ENCODE measurements at places on chromosomes 13 and 19. TPM values are rescaled to one million over a fixed set of nuclear protein-coding genes. Genes with fewer than 3 reads are reported as not detected.

DNA sequence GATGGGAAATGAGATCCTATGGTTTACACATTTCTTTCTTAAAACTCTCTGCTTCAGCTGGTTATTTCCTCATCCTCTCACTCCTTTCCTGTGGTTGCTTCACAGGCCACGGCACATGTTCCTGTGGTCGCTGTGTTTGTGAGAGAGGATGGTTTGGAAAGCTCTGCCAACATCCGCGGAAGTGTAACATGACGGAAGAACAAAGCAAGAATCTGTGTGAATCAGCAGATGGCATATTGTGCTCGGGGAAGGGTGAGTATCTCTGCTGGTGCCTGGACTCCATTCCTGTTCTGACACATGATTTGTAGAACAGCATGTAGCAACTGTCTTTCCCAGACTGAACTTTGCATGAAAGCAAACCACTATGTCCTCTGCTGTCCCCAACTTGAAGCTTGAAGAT is 254.2 kb downstream of the ITGBL1 start:
- DNase-seq = no peak

DNA sequence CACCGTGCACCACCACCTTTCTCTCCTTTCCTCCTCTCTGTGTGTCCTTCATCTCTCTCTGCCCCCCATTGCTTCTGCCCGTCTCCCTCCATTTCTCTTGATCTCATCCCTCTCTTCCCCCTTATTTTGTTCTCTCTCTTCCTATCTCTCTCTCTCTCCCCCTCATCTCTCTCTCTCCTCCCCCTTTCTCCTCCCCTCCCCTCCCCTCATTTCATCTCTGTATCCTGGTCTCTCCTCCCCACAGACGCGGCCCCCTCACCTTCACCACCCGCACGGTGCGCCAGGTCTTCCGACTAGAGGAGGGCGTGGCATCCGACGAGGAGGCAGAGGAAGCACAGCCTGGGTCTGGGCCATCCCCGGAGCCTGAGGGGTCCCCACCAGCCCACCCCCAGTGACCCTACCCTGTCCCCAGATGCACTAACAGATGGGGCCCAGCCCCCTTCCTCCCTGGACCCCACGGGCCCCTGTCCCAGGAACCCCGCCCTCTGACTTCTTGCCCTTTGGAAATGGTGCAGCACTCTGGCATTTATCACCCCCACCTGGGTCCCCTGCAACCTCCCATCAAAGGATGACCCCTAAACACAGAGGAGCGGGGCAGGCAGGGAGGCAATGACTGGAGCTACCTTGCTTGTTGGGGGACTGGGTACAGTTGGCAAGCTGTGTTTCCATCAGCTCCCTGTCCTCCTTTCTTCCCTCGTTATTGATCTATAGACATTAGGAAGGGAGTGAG is 19.6 kb downstream of the KCNC3 start:
- DNase-seq = no peak

GPR4 gene
- 4.8 TPM for total RNA-seq

DNA sequence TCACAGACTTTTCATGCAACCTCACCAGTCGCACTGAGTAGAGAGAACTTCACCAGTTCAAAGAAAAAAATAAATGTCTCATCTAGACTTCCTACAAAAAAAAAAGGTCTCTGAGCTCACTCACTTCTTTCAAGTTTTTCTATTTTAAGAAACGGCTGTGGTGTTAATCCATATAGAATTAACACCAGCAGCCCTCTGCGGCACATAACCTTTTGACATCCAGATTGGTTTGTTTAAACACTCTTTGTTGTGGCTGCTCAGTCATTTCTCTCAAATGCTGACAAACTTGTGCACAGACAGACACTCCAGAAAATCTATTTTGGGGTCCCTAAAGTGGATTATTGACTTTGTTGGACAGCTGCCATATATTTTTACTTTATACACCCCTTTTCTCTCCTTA is 874.9 kb downstream of the EFNB2 start:
- DNase-seq = no peak

ZNF98 gene
- total RNA-seq = 0.55 TPM

ARHGAP45 gene
- 6.0 TPM for total RNA-seq

GRCh38 chr19:1474011-1474764 is 4.8 kb downstream of the C19orf25 start:
- peak; percentile 67 for DNase-seq

DNA sequence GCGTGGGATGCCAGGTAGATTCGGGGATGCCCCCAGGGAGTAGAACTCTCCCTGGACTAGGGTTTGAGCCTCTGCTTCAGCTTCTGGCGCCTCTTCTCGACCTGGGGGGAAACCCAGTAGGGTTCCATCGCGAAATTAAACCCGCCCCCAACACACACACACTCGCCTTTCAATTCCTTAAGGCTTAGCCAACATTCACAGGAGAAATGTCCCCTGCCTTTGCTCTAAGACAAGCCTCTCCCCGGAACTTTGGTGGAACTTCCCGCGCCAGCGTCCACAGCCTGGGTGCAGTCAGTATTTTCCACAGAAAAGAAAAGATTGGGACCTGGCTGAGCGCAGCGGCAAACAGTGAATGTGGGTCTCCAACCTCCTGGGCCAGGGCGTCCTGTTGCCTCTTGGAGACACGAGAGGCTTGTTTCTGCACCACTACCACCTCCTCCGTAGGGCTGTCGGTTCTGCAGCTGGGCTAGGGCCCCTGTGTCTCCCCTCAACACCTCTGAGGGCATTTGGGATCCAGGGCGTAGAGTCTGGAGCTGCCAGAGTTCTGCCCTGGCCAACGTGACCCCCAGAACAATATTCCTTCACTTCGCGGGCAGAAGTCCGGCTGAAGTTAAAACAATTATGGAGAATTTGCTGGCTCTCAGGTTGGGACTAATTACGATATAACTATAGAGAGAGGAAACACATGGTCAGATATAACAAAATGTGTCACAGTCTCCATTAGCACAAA is 3.2 kb downstream of the PDX1 start:
- DNase-seq = no peak

Data from left ventricle myocardium superior (tissue), 1 donor.